ENCODE measurements at places on chromosomes 12 and 14.

DNA sequence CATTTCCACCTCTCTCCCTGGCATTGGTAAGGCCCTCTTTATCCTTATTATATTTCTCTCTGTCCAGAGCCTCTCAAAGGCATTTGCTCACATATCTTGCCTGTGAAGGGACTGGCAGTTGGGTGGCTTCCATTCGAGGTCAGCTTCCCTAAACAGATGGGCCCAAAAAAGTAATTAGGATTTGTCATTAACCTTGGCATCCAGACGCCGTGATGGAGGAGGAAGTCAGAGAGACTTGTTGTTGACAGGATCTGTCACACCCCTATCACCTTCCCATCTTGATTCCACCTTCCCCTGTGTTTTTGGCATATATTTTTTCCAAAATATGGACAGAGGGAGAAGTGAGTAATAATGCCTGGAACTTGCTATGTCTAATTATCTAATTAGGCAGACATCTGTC, 54.0 kb upstream of the OAS1 start:
- no peak for DNase-seq

DNA sequence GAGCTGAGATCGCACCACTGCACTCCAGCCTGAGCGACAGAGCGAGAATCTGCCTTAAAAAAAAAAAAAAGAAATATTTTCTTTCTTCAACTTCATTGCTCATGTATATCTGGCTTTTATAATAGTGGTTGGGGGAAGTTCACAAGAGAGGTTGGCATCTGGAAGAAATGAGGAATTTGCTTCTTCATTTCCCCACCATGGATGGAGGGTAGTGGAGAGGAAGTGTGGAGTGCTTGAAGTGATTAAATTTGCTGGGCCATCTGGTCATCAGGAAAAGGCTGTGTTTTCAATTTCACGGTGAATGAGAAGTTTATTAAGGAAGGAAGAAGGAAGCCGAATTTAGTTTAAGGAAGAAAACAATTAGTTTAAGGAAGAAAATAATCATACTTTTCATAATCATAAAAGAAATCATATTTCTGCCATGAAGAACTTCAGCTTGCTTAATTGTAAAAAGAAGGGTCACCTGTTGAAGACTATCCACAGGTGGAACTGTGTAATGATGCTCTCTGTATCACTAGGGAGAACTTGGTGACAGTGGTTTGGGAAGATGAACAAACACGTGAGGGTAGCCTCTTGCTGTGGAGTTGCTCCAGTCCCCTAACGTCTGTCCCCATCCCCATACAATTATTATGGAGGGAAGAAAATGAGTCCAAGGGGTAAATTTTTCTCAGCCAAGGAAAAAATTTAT, 197.3 kb upstream of the ARHGAP5 start:
- DNase-seq = no peak

GRCh38 chr14:43525658-43526057, 981.4 kb downstream of the FSCB start:
- DNase-seq = no peak

GRCh38 chr14:23307146-23307530, 505 bp downstream of the BCL2L2 start:
- no peak for DNase-seq

- no peak for DNase-seq
Observed at GRCh38 chr14:35052637-35053036, 6.6 kb downstream of the FAM177A1 start.
